ENCODE measurements at places on chromosomes 12 and 14.
A peak's percentile ranks its signal among the peaks of the same experiment; 100 is the strongest.

DNA sequence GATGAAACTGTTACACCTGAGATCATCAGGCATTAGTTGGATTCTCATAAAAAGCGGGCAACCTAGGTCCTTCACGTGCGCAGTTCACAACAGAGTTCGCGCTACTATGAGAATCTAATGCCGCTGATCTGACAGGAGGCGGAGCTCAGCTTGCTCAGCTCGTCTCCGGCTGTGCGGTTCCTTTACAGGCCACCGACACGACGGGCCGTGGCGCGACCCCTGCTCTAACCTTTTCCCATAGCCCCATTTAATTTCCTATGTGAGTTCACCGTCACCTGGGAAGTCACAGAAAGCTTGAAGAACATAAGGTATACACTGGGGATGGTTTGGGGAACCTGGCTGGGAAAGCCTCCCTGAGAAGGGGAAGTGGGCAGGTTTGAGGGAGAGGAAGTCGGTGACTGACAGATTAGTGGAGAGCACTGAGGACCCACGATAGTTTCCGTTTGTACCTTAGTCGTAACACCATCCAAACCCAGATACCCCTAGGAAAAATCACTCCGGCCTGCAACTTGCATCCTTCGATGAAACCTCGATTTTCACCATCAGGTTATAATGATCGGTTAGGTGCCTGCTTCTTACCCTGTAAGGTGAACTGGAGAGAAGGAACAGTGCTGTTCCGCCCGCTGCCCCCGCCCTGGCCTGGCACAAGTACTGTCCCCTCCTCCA lies 2.8 kb upstream of the AAAS start:
- no peak for DNase-seq

- DNase-seq: peak; percentile 10
These were observed 211.1 kb upstream of the RGS6 start for GRCh38 chr14:71720978-71721624.

DNA sequence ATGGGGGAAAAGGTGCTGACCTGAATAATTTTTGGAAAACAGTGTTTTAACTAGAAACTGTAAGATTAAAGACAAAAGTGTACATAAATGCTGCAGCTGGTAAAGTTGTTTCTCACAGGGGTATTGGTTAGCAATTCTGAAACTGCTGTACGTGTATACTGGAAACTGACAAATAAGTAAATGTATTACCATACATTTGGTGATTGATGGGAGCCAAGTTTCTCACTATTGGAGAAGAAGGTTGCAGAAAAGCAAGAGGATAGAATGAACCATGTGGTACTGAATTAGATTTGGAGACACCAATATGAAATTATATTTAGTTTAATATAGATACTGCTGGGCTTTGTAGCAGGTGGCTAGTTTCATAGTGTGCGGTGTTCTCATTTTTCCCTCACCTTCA lies 19.6 kb upstream of the FBXO33 start:
- DNase-seq: no peak

GRCh38 chr14:65975865-65976264 lies 510.3 kb upstream of the CCDC196 start:
- no peak for DNase-seq

DNA sequence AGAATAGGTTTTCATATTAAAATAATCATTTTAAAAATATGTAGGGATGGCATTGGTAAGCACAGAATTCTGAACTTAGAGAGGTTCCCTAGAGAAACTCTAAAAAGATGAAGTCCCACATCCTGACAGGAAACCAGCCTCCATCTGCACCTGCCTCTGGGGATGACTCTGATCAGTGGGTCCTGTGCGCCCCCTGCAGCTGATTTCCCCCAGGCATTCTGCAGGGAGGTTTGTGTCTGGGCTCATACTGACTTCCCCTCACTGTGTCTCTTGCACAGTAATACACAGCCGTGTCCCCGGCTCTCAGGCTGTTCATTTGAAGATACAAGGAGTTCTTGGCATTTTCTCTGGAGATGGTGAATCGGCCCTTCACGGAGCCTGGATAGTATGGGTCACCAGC lies 602.9 kb downstream of the TMEM121 start:
- DNase-seq: no peak

- no peak for DNase-seq
These were observed 15.7 kb downstream of the MAP3K9 start for GRCh38 chr14:70793637-70794036.

DNA sequence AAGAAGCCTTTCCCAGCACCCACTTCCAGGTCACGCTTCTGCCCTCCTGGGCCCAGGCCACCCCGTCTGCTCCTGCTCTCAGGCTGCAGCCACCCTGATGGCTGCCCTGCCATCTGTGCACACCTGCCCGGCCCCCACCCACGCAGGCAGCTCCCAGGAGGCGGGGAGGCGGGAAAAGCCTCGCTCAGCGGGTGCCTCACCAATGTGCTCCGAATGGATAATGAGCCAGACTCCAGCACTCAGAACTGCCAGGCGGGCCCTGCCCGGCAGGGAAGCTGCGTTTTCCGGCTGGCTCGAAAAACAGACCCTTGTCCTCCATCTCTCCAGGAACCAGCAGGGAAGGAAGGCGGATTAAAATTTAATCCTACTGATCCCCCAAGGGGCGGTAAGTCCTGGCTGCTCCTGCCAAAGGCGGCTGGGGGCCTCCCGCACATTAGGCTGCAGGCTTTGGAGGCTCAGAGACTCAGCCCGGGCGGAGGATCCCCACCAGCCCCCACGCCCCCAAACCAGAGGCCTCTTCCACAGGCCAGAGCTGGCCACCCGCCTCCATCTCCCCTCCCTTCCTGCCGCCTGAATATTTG lies 104.0 kb downstream of the NCOR2 start:
- DNase-seq: no peak

- no peak for DNase-seq
These were observed 11.8 kb downstream of the GCH1 start for GRCh38 chr14:54890788-54891187.

- no peak for DNase-seq
These were observed at the start of gene RDH16 for GRCh38 chr12:56957229-56958052. TSS of gene RDH16 (minus strand) at chr12:56957608. CDS start at chr12:56957462, 146 bp downstream.
